ENCODE measurements at places on chromosomes 16 and 17. TPM values are rescaled to one million over a fixed set of nuclear protein-coding genes. Genes with fewer than 3 reads are reported as not detected.

- no peak for DNase-seq
Measured at GRCh38 chr17:73302189-73302588, 9.6 kb downstream of the CDC42EP4 start.

Gene C17orf78
- not detected for polyA plus RNA-seq

DNA sequence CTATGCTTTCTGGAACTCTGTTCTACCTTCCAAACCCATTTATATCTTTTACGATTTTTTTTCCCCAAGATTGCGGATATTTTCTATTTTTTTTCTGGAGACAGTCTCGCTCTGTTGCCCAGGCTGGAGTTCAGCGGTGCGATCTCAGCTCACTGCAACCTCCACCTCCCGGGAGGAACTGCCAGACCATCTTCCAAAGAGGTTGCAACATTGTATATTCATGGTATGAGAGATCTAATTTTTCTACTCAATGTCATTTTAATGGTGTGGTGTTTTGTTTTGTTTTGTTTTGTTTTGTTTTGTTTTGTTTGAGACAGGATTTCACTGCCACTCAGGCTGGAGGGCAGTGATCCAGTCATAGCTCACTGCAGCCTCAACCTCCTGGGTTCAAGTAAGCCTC is 8.5 kb upstream of the BMERB1 start:
- DNase-seq: no peak

- DNase-seq: no peak
Measured at GRCh38 chr16:85474621-85475217, 138.4 kb upstream of the GSE1 start.

DNA sequence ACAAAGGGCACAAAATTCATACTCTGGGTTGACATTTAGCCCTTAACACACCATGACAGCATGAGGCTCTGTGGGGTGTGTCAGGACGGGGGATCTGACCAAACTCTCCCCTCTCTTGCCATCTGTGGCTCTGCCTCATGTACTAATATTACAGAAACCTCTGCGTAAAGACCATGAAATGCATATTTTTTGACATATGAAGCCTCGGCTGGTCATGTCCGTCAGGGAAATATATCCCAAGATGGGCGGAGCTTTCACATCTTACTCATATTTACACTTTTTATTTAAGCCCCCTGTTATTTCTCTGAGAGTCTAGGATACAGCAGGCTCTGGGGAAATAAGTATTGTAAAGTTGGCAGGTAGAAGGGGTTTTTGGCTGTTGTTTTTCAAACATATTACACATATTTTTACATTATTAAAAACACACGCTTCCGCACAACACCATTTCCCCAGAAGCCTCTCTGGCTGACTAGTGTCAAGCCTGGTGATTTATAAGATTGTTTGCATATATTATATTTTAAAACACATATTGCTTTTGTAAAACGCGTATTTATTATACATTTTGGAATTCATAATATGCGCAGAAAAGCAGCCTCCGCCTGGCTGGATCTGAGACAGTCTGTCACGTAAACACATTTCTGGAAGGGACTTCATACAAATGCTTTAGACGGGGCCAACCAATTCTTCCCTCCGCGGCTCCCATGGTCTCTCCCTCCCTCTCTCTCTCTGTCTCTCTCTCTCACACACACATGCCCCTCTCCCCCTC is 237.7 kb upstream of the ZFHX3 start:
- DNase-seq: no peak
